ENCODE measurements at places on chromosomes 4 and X.

DNA sequence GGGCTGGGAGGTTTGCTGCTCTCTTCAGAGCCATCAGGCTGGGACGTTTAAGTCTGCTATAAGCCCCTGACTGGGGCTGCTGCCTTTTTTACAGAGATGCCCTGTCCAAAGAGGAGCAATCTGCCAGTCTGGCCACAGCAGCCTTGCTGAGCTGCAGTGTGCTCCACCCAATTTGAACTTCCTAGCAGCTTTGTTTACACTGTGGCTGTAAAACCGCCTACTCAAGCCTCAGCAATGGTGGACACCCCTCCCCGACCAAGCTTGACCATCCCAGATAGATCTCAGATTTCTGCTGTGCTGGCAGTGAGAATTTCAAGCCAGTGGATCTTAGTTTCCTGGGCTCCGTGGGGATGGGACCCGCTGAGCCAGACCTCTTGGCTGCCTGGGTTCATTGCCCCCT lies 40.7 kb downstream of the SPATA18 start:
- DNase-seq: no peak

DNA sequence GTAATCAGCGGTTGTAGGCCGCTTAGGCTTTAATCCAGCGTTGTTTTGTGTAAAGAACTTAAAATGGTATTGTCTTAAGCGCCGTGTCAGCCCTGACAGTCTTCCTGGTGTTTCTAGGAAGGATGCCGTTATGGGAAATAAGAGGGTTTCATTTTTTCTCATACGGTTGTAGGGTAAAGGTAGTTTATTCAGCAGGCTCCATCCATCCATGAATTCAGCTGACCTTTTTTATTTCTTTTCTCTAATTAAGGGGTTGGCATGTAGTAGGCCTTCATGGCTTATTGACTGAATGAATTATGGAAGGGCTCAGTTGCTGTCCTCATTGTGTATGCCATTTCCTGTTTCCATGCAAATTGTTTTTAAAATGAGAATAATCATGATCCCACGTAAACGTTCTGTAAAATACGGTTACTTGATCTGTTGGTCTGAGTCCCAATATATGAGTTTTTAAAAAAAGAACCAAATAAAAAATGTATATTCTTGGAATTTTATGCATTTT lies 693 bp downstream of the OCIAD1 start:
- DNase-seq: no peak

DNA sequence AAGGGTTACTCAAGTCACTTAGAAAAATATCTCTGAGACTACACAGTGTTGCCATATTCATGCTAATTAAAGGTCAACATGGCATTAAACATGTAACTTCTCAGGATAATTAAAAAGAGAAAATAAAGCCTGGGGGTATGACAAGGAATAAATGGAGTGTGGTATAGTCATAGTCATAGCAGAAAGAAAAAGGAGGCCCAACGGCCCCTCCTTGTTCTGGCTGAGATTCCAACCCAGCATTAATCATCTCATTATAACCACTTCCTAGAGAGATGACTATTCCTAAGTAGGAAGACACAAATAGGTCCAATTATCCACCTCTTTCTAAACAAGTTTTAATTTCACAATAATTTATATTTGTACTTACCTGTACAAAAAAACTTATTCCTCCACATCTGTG lies 778.4 kb upstream of the AADAT start:
- DNase-seq: no peak

- no peak for DNase-seq
Measured at GRCh38 chr4:98262431-98262830, 1.2 kb downstream of the RAP1GDS1 start.

- no peak for DNase-seq
Measured at GRCh38 chrX:56744996-56745395, 16.0 kb downstream of the NBDY start.

GRCh38 chr4:123599061-123599919 lies 202.7 kb downstream of the SPRY1 start:
- DNase-seq: no peak

DNA sequence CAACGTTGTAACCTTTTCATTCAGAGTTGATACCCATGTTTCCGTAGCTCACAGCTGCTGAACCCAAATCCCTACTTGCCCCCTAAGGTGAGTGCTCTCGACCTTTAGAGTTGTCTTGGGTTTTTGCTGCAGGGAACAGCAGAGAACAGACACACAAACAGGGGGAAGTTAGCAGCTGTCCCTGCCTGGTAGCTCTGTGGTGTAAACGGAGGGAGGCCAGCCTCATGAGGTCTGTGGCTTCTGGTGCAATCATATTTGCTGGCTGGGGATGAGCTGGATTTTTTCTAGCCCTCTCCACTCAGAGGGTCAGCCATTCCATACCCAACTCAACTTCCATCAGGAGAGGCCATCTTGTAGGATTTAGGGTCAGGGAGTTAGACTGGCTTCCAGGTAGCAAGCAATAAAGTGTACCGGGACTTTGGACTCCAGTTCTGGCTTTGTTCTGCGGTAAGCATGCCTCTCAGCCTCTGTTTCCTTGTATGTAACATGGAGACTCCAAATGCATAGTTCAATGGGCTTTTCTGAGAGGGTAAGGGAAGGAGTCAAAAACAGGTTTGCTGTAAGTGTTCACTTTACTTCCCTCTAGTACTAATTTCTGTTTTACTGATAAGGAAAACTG lies 218.9 kb downstream of the MID1IP1 start:
- no peak for DNase-seq

GRCh38 chr4:169245061-169245460 lies 25.7 kb downstream of the SH3RF1 start:
- DNase-seq: no peak

DNA sequence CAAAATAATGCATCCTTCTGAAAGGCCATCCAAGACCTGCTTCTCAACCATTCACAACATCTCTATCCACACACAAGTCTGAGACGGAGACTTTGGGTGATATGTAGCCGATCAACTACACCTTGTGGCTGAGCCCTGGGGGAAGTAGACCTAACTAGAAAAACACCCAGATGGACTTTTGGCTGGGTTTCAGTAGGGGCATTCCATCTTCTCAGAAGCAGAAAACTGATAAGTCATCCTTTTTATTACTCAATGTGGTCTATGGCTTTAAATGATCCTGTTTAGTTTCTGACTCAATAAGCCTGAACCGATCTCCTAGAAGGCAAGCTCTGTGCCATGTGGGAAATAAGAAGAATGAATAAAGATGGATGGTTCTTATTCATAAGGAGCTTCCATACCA lies 82.5 kb upstream of the AFF2 start:
- no peak for DNase-seq

- DNase-seq: no peak
Measured at GRCh38 chr4:85826060-85826678, 351.2 kb downstream of the ARHGAP24 start.

GRCh38 chr4:8589823-8590545 lies 2.6 kb upstream of the CPZ start:
- DNase-seq: no peak

DNA sequence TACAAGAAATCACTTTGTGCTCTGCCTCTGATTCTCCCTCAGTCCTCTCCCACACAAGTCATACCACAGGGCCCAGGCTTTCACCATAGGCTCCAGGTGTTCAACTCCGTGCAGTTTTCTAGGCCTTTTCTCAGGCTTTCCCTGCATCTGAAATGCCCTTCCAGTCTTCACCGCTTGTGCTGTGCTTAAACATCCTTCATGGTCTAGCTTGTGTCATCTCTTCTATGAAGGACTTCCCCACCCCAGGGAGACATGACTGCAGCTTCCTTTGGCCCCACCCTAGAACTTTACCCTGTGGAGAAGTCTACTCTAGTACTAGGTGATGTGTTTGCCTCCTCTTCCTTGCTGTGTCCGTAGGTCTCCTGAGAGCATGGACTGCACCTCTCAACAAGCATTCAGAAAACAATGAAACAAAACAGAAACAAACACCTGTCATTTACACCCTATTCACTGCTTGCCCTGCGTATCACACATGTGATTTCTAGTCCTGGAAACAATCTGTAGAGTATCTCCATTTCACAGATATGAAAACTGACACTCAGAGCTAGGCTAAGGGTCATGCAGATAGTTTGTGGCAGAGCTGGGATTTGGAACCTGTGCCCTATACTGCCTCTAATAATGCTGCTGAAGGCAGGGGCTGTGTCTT lies 22.7 kb upstream of the LEF1 start:
- DNase-seq: no peak

- DNase-seq: no peak
Measured at GRCh38 chrX:10008483-10009056, 41.4 kb downstream of the CLDN34 start.

GRCh38 chrX:129665916-129666644 lies 11.3 kb upstream of the APLN start:
- no peak for DNase-seq

GRCh38 chrX:154020536-154021115 lies 924 bp upstream of the IRAK1 start:
- DNase-seq: no peak

GRCh38 chr4:48778431-48779094 lies 1.5 kb downstream of the FRYL start:
- DNase-seq: no peak

DNA sequence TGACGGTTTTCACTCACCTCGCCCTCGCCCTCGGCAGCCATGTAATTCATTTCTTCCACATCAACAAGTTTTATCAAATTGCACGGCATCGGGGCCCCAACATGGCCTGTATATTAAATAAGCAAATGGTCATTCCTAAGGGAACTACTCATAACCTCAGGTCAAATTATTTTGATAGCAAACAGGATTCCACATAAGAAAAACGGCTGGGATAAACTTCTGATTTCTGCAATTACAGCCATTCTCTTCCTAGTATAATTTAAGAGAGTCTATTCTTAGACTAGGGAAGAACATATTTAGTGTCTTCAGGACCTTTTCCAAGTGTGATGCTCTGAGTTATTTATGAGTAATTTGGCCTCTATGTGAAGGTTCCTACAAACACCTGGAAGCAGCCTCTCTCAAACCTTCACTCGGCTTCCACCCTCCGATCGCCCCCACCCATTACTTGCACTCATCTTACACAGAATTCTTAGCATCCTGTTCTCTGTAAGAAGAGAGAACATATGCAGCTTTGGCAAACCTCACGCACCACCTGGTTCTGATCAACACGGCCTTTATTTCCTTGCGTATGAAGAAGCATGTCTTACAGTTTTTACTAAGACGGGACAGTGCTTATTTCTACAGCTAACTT lies 29.4 kb upstream of the CENPU start:
- DNase-seq: no peak

- no peak for DNase-seq
Measured at GRCh38 chrX:30572004-30572403, 5.6 kb downstream of the TASL start.

- DNase-seq: no peak
Measured at GRCh38 chr4:16154451-16154850, 70.6 kb upstream of the PROM1 start.
